ENCODE measurements at places on chromosomes 13 and 19.

DNA sequence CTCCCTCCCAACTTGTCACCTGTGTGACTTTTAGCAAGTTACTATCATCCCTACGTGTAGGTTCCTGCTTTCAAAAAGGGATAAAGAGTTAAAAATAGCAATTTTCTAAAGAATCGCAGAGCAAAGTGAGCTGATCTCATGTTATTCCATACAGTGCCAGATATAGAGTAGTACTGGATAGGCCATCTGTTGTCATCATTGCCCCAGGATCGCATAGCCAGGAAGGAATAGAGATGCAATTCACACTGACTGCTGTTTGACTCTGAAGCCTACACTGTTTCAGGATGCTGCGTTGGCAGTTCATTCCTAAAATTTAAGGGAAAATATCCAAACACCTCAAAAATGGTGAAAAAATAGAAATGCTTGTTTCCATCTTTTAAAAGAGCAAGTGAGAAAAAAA lies 138.9 kb downstream of the SHISA2 start:
- DNase-seq: no peak

GRCh38 chr13:28497143-28497876 lies 2.4 kb upstream of the FLT1 start:
- DNase-seq: no peak

GRCh38 chr13:110989331-110989730 lies 74.5 kb upstream of the ANKRD10 start:
- peak; percentile 47 for DNase-seq

GRCh38 chr13:92849381-92849780 lies 377.2 kb upstream of the GPC6 start:
- no peak for DNase-seq

DNA sequence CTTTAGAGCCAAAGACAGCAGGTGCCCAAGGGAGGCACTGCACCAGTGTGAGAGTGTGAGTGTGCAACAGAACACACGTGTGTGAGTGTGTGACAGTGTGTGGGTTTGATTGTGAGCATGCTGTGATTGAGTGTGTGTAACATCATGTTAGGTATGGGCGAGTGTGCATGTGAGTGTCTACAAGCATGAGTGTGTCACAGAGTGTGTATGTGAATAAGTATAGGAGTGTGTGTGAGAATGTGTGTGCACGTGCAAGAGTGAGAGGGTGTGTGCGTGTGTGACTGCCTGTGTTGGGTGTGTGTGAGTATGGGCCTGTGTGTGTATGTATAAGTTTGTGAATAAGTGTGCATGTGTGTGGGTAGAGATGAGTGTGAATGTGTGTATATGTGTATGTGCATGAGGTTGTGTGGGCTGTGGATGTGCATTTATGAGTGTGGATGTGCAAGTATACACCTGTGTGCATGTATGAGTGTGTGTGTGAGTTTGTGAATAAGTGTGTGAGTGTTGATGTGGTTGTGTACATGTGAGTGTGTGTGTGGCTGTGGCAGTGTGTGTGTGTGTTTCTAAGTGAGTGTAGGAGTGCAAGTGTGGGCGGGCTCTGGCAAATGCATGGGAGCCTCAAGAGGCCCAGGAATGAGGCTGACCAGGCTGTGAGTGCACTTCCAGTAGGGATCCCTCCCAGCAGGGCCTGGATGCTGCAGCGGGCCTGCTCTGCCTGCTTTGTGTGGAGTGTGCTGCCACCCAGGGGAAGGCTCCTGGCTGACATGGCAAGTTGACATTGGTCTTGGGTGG lies 198.4 kb downstream of the COL4A1 start:
- DNase-seq: peak; percentile 89

GRCh38 chr13:90968166-90968904 lies 379.2 kb upstream of the MIR17HG start:
- peak; percentile 17 for DNase-seq

GRCh38 chr19:47471733-47472457 lies at the start of gene SLC8A2:
Gene SLC8A2, minus strand, starts transcription at chr19:47471893. Its CDS starts 5,490 bp downstream, at chr19:47466403.
- peak; percentile 77 for DNase-seq

DNA sequence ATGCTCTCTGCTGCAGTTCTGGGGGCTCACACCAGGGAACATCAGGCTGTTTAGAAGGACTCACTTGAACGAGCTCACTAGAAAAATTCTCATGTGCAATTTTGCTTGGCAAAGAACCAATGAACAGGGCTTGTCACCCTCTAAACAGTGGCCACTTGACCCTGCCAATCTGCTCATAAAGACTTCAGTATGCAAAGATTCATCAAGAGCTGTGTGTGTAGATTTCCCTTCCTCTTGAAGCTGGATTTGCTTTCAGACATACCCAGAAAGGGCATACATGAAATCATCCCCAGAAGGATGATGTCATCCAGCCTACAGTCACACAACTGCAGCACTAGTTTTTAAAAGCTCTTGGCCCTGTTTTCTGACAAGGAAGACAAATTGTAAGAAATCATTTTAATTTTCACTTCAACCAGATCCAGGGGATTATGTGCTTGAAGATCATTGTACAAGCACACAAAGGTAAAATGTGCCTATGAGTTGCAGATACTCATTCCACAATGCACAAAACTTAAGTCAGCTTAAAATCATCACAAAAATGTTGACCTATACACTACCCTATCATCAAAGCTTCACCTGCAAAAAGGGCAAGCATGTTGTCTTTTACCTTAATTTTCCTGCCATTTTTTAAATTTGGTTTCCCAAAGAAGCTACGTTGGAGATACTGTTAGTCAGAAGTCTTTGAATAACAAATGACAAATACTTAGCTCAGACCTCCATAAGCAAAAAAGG lies 5.2 kb upstream of the STK24 start:
- peak; percentile 72 for DNase-seq

DNA sequence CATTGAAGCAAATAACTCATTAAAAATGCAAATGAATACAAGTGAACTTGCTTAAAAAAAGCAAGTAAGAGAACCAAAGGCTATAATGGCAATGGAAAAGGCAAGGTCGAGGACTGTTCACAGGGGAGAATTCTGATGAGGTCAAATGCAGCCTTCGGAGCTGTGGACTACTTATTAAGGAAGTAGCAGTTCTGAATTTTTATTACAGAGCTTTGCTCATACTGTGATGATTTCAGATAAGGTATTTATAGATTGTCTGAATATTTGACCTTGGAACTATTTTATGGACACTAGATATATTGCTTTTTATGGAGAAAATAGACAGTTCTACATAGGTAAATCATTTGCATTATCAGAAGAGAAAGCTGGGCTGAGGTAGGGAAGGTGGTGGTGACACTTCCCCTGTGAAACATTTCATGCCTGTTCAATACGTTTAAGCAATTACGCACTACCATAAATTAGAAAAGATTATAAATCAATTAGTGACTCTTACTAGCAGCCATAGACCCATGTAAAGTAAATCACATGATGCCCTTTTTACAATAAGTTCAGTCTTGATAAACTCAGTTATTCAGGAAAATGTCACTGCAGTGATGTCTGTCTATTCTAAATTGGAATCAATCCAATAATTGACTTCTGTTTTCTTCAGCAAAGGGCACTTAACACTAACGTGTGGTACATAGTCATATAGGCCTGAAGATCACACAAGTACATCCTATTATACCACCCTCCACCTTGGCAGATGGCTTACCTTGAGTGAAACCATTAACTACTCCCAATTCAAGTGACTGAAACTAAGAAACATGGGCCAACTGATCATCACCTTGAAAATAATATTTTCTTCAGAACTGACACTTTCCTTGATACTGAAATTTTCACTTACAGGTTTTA lies 260.0 kb downstream of the KLF12 start:
- no peak for DNase-seq

- no peak for DNase-seq
Measured at GRCh38 chr19:44623626-44624025, 10.3 kb downstream of the IGSF23 start.

GRCh38 chr13:66774046-66774445 lies 456.1 kb downstream of the PCDH9 start:
- DNase-seq: no peak

GRCh38 chr19:925526-926322 lies at the start of gene ARID3A:
Gene ARID3A, plus strand, starts transcription at chr19:926035. Its CDS starts 3,494 bp downstream, at chr19:929529.
- DNase-seq: peak; percentile 91

- no peak for DNase-seq
Measured at GRCh38 chr13:87810391-87810801, 139.2 kb downstream of the SLITRK5 start.

- peak; percentile 98 for DNase-seq
Measured at GRCh38 chr13:33285420-33286124, at the start of gene STARD13. Gene STARD13, minus strand, starts transcription at chr13:33285755. Its CDS starts 117 bp downstream, at chr13:33285638.

GRCh38 chr13:25598421-25598820 lies 226.6 kb downstream of the ATP8A2 start:
- DNase-seq: no peak

GRCh38 chr19:6822311-6822670 lies 49.8 kb downstream of the VAV1 start:
- DNase-seq: no peak

DNA sequence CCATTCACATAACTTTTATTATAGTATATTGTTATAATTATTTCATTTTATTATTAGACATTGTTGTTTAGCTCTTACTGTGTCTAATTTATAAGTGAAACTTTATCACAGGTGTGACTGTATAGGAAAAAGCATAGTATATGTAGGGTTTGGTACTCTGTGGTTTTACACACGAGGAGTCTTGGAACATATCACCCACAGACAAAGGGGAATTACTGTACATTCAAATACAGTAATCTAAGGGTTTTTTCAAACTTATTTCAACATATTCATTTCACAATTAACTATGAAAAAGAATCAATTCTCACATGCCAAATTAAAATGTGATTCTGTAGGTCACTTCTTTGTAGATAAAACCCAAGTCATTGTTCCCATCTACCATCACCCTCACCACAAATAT lies 46.0 kb downstream of the RBM26 start:
- no peak for DNase-seq

GRCh38 chr19:39223703-39224279 lies 19.7 kb upstream of the SYCN start:
- DNase-seq: peak; percentile 13

DNA sequence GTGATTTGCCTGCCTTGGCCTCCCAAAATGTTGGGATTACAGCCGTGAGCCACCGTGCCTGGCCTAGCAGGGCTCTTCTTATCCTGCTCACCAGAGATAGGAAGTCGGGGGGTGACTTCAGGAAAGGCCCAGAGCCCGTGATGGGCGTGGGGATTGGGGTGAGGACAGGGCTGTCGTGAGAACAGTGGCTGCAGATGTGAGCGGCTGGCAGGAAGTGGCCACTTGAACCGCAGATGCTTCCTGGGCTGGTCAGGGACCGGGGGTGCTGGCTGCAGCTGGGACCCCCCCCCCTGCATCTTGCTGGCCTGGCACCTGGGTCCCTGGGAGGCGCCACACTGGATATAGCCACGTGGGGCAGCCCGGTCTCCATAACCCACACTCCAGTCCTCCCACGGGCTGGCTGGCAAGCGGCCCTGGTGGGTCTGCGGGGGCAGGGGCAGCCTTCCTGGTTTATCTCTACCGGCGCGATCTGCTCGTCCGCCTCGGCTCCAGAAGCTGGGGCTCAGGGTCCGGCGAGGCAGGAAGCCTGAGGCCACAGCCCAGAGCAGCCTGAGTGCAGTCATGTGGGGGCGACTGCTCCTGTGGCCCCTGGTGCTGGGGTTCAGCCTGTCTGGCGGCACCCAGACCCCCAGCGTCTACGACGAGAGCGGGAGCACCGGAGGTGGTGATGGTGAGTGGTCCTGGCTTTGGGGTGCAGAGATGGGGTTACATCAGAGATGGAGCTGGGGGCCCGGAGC lies at the start of gene F2RL3:
Gene F2RL3 (plus strand): TSS at position 371 of the 737 bp plus-strand sequence. CDS start 191 bp downstream, at position 562.
- no peak for DNase-seq

DNA sequence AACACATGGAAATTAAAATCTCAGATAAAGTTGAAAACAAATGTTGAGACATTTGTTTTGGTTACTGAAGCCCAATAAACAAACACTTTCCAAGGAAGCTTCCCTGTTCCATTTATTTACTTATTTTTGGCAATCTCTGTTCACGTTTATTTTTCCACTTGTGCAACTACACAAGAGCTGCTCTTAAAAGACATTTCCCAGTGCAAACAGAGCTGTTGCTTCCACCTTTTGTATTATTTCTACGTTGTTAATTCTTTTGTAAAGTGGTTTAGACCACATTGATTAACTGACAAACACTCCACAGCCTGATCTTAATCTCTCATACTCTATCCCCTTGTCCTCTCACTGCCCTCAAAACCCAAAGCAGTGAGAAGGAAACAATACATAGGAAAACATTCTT lies 757.6 kb downstream of the LIG4 start:
- no peak for DNase-seq

DNA sequence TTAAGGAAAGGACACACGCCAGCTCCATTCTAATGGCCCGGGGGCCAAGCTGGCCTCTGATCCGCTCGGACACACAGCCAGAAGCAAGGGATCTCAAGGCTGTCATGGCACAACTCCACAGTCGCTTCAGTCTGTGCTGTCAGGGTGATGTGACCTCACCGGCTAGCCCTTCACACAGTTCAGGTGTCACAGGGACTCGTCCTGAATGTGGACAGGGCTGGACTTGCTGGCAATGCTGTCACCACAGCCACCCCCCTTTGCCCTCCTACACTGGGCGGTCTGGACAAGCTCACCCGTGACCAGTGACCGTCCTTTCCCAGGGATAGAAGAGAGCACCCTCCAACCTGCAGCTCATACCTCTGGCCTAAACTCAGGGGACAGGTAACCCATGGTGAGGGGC lies 15.2 kb downstream of the SUGP1 start:
- no peak for DNase-seq

GRCh38 chr19:5809053-5809452 lies 4.2 kb downstream of the NRTN start:
- DNase-seq: no peak

GRCh38 chr13:32299893-32300292 lies 15.3 kb downstream of the ZAR1L start:
- no peak for DNase-seq

- DNase-seq: no peak
Measured at GRCh38 chr13:110856942-110857835, 57.7 kb downstream of the ANKRD10 start.

GRCh38 chr19:30629086-30629485 lies 256.9 kb downstream of the ZNF536 start:
- no peak for DNase-seq
